ENCODE measurements at places on chromosomes 11 and 22.

GRCh38 chr22:20967697-20968211 is 699 bp downstream of the AIFM3 start:
- peak; percentile 55 for DNase-seq

DNA sequence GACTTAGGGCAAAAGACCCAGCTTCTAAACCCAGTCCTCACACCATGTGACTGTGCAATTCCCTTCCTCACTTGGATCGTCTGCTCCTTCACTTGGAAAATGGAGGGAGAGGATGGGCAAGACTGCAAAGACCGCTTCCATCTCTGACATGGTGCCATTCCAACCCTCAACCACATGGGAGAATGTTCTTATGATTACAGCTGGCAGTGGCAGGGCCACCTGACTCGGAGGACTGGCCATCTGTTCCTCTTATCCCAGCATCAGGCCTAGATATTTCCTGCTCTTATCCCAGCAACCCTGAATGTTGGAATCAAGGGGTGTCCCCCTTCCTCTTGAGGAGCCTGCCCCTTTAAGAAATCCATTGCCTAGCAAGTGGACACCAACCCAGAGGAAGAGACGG is 15.4 kb downstream of the DSCAML1 start:
- no peak for DNase-seq

- no peak for DNase-seq
These were observed 91.9 kb downstream of the GRAMD1B start for GRCh38 chr11:123521930-123522329.

GRCh38 chr11:35105319-35106079 is 33.5 kb upstream of the CD44 start:
- DNase-seq = no peak

GRCh38 chr11:75523811-75524664 is 1.7 kb downstream of the GDPD5 start:
- no peak for DNase-seq

All from WTC11 (cell line).